ENCODE measurements at places on chromosomes 6 and 20.

DNA sequence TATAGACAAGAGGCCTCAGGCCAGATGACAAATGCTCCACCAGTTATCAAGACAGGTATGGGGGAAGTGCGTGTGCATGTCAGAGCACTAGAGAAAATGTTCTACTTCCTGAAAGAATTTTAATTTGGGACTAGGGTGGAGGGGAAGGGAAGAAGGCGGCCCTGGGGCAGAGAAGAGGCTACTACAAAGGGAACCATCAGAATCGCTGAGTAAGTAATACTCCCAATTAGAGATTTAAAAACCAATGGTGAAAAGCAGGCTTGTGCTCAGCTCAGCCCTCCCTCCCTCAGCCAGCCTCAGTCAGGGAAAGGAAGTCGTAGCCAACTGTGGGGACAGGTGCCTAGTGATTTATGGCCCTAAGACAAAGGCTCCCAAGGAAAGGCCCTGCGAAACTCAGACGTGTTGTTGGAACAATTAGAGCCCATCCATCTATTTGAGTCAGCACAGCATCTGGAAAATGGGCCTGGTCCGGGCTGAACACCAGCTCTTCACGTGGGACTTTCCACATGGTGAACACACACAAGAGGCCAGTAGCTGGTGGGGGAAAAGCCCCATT lies 15.0 kb upstream of the MAFB start:
- DNase-seq: no peak

- peak; percentile 95 for DNase-seq
Measured at GRCh38 chr6:136289327-136289578, 393 bp downstream of the BCLAF1 start.

- no peak for DNase-seq
Measured at GRCh38 chr6:72561629-72562028, 60.2 kb upstream of the KCNQ5 start.

- DNase-seq: no peak
Measured at GRCh38 chr6:139828751-139829519, 454.5 kb upstream of the CITED2 start.

DNA sequence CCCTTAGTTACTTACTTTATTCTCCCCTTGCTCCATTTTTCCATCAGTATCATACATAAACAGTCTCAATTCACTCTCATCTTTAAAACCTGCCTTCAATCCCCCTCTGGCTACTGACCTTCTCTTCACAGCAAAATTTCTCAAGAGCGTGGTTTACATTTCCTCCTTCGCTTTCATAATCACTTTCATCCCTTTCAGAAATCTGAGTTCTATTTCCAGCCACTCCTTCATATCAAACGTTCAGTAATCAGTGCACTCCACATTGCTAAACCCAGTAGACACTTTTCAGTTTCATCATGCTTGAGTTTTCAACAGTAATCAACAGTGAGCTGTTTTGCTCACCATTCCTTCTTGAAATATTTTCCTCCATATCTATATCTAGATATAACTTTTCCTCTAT lies 176.7 kb upstream of the HSF2 start:
- no peak for DNase-seq

GRCh38 chr20:10626896-10627295 lies 46.9 kb downstream of the JAG1 start:
- no peak for DNase-seq

DNA sequence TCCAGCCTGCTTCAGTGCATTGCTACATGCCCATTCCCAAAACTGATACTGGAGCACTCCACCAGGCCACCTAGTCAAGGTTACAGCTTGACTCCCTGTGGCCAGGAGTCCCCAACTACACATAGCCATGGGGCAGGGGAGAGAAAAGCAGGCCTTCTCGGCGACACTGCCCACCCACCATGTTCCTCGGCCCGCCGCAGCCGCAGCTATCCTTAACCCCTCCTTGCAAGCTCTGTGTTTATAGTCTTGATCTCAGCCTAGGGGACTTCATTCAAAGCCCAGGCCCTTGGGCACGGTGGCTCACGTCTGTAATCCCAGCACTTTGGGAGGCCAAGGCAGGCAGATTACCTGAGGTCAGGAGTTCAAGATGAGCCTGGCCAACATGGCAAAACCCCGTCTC lies 39.2 kb upstream of the FAM50B start:
- no peak for DNase-seq

DNA sequence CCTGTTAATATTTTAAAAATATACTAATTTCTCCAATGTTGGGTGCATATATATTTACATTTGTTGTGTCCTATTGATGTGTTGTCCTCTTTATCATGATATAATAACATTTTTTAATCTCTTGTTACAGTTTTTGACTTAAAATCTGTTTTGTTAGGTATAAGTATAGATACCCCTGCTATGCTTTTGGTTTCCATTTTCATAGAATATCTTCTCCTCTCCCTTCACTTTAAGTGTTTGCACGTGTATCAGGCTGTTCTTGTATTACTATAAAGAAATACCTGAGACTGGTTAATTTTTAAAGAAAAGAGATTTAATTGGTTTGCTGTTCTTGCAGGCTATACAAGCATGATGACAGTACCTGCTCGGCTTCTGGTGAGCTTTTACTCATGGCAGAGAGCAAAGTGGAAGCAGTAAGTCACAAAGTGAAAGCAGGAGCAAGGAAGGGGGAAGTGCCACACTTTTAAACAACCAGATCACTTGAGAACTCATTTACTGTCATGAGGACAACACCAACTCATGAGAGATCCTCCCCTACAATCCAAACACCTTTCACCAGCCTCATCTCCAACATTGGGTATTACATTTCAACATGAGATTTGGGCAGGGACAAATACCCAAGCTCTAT lies 340.5 kb upstream of the SYNCRIP start:
- DNase-seq: no peak

- no peak for DNase-seq
Measured at GRCh38 chr6:37517411-37517812, 17.7 kb upstream of the CCDC167 start.

DNA sequence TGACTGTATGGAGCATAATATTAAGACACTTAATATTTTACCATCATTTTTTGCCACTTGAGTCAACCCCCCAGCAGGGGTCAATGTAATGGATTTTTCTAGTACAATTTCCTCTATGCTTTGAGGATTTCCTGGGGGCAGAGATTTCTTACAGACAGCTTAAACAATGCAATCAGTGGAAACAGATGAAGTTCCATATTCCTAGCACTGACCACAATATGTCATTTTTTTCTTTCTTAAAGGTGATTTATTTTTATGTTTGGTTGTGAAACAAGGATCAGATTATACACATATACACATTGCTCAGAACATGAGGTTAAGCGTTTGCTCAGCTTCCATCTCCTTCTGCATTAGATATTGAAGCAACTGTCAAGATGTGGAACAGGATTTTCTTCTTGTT lies 82.0 kb upstream of the ID4 start:
- no peak for DNase-seq

GRCh38 chr6:85015396-85015990 lies 251.1 kb upstream of the TBX18 start:
- DNase-seq: no peak

- no peak for DNase-seq
Measured at GRCh38 chr20:3901706-3902440, 12.7 kb downstream of the PANK2 start.

GRCh38 chr20:33348136-33348937 lies 53.0 kb downstream of the CDK5RAP1 start:
- DNase-seq: no peak

DNA sequence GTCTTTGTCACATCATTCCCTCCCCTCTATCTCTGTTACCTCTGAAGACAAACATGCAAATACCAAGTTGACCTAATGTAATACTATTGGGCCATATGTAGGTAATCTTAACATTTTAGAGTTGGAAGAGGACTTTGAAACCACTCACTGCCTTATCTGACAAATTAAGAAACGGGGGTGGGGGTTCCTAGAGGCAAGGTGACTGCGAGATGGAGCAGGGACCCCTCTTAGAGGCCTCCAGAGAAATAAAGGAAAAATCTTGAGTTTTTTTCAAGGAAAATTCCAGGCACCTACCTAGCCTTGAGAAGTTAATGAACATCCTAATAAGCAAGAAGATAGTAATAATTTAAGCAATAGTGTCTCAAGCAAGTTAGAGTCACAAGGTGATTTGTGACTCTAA lies 270.8 kb downstream of the CD83 start:
- no peak for DNase-seq

- DNase-seq: peak; percentile 3
Measured at GRCh38 chr20:13684566-13685222, 46.0 kb upstream of the TASP1 start.

DNA sequence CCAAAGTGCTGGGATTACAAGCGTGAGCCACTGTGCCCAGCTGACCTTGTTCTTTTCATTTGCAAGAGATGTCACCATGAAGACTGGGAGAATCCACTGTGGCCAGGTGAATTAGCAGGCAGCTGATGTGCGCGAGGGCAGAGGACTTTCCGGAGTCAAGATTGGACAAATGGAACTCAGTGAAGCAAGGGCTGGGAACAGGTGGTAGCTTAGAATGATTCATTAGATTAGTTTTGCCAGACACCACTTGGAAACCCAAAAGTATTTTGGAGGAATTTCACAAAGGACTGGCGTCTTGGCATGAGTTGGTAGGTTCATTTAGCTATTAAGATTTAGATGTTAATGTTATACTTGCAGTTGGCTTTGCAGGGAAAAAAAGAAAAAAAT lies 4.7 kb upstream of the AKAP7 start:
- no peak for DNase-seq
